ENCODE measurements at places on chromosomes 6 and 20.

DNA sequence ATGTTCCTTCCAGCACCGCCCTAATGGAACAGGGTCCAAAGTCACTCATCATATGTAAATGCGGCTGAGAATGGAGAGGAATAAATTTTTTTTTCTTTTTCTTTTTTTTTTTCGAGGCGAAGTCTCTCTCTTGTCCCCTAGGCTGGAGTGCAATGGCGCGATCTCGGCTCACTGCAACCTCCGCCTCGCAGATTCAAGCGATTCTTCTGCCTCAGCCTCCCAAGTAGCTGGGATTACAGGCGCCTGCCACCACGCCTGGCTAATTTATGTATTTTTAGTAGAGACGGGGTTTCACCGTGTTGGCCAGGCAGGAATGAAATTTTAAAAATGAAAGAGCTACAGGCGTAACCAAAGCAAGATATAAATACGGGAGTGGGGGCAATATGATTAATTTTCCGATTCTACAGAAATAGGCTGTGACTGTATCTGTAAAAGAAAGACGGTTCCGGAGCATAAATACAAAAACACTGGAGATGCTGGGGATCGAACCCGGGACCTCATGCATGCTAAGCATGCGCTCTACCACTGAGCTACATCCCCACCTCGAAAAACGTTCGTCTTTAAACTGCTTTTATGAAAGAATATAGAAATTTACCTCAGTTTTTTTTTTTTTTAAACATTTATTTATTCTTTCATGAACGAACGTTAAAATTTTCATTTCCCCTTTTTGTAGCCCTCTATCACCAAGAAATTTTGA lies 132.2 kb downstream of the GPX5 start:
- DNase-seq, result no peak

DNA sequence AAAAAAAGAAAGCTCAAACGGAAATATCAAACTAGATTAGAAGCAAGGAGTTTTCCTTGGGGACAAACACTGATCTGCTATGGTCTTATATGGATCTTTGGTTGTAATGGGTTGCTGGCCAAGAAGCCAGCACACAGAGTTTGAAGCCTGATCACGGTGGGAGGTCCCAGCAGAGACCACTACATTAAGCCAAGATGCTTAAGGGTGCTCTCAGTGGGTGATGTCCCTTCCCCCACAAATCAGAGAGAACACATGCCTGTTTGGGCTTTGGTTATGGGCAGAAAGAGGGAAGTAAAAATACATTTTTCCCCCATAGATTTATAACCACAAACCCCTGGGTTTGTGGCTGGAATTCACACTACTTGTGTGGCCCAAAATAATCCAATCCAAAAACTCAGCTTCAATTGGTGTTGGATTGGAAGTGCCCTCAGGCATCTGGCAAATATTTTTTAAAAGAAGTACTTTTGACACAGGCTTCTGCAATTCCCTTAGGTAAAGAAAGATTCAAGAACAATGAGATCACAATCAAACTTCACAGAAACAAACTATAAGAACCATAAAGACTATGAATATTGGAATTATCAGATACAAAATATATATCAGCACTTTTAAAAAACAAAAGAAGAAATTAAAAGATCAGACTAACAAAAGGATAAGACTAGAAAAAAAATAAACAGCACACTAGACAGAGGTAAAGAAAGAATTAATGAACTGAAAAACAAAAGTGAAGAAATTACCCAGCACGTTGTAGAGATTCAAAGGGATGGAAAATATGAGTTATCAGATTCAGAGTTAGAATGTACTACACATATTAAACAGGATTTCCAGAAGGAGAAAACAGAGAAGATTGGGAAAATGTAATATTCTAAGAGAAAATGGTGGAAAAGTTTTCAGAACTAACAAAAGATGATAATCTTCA lies 44.7 kb downstream of the ESF1 start:
- no peak for DNase-seq

- no peak for DNase-seq
These were observed 131.0 kb upstream of the IFNGR1 start for GRCh38 chr6:137349856-137350830.

DNA sequence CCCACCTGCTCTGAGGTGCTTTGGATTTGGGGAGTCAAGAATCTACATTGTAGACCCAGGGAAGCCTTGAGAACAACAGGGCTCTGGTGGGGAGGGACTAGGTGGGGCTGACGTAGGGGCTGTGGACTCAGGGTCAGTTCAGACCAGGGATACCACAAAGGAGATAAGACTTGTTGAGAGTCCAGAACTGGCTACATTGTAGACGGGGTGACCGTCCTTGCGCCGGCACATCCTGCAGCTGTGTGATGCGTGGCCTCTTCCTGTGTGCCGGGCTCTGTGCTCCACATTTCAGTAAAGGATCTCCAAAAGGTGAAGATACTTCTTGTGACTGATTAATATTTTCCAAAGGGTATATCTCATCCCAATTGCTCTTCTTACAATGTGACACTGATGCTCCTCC lies 9.8 kb upstream of the TLDC2 start:
- DNase-seq, result no peak

GRCh38 chr6:134176264-134176975 lies 124.0 kb upstream of the SLC2A12 start:
- DNase-seq, result no peak

DNA sequence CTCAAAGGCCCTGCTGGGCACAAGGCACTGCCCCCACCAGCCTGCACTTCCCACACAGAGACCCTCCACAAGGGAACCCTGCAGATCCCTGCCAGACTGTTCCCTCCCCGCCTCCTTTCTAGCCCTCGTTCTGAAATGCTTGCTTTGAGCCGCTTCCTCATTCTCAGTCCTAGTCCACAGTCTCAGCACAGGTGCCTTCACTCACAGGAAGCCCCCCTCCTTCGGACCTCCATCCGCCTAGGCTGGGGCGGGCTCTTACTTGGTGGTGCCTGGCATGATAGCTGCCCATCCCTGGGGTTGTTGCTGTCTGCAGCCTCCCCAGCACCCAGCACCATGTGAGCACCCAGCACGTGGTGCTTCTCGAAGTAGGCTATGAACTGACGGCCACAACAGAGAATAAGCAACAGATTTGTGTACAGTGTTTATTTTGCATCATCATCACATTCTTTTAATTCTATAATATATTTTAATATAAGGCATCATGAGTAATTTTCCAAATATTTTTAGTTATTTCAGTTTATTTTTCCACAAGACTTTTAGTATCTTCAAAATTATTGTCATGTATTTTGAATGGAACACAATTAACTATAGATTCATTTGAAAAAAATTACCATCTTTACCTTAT lies 12.3 kb downstream of the CST5 start:
- DNase-seq, result no peak

DNA sequence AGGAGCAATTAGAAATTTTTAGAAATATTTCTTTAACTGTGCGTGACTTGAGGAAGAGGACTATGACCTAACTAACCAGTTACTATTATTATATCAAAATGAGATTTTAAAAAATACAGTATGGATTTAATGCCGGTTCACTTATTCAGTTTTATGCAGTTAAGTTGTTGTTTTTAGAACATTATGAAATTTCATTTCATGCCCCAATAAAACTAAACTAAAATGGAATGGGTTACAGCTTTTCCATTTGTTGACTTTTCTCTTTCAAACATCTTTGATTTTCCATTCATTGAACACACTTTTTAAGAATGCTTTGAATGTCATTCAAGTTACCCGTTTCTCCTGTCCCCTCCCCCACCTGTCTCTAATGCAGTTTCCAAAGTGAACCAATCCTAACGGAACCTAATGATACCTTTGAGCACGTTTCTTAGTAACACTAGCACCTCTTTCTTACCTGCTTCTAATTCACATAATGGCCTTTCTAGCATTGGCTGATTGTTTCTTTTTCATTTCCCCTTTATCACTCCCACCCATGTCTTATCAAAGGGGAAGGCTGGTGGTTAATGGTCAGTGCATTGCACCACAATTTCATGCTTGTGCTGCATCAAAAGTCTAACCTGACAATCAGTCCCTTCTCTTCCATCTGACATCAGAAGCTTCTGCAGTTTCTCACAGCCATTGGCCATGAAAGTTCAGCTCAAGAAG lies 262.2 kb upstream of the TAB2 start:
- DNase-seq, result no peak

DNA sequence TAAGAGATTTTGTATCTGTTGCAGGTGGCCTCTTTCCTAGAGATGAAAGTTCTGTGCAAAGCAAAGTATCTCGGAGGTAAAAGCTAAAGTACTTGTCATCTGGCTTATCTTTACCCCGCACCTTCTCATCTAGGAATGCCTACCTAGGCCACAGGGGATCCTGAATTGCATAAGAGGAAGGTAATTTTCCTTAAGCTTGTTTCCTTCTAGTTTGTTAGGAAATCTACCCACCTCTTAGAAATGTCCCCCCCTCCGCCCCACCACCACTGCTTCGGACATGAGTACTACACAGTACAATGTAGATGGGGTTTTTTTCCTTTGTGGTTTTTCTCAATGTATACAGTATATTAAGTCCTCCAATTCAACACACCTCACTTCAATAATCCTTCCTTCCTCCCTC lies 21.5 kb downstream of the FOXC1 start:
- DNase-seq, result no peak

GRCh38 chr6:91485047-91485446 lies 898.2 kb upstream of the MAP3K7 start:
- DNase-seq, result no peak

DNA sequence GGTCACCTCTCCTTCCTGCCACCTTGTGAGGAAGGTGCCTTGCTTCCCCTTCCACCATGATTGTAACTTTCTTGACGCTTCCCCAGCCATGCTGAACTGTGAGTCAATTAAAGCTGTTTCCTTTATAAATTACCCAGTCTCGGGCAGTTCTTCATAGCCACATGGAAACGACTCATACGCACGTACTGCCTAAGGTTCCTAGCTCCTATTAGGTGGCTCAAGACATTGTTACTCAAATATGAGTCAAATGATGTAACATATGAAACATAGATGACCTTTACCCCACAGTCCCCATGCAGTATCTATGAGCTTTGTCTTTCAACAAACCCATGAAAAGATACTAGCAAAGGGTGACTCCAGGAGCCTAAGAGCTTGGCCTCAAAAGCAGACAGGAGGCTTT lies 98.3 kb downstream of the SIM1 start:
- no peak for DNase-seq

- no peak for DNase-seq
These were observed 41.8 kb upstream of the GABRR1 start for GRCh38 chr6:89258912-89259311.

- DNase-seq, result no peak
These were observed 72.7 kb downstream of the KHDC1L start for GRCh38 chr6:73152556-73152955.

- peak; percentile 87 for DNase-seq
These were observed 32.5 kb downstream of the PNPLA1 start for GRCh38 chr6:36302227-36302976.

- DNase-seq, result no peak
These were observed 41.1 kb upstream of the SPACA1 start for GRCh38 chr6:88006557-88006956.

- no peak for DNase-seq
These were observed 61.7 kb upstream of the ARHGAP18 start for GRCh38 chr6:129771678-129772077.

DNA sequence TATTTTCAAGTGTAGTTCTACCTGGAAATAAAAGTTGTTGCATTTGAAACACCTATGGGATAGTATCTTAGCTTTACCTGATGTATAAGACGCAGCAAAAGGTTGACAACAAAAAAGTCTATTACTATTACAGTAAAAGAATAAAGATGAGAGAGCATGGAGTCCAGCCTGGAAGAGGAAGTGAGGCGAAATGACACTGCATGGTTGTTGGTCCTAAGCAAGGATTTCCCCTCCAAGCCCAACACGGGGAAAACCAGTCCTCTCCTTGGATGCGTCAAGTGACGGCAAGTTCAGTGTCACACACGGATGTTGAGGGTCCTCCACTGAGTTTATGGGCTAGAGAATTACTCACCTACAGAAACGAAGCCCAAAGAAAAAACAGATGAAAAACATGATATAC lies 51.7 kb downstream of the COL11A2 start:
- no peak for DNase-seq

DNA sequence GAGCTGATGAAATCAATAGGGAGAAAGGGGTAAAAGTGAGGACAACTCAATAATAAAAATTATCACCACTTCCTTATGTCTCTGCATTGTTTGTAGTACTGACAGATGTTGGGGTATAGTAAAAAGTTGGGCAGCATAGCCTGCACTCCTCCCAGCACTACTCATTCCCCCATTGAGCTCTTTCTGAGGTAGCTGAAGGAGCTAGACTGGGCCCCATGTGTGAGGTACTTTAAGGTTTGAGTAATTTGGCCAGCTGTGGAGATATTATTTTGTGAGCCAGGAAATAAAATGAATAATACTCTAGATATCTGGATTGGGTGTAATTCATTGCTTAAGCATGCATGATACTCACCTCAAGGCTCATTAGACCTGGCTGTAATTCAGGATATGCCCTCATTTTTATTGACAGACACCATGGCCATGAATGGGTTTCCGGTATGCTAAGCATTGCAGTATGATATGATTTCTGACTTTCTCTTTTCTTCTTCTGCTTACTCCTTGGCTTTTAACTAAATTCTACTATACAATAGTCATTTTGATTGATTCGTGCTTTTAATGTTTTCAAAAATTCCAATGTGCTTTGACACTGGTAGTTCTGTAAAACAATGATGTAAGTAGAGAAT lies 283.9 kb upstream of the RIMS1 start:
- no peak for DNase-seq

All from stimulated activated CD8-positive, alpha-beta memory T cell treated with anti-CD3 and anti-CD28 coated beads, Interleukin-2, amount 100 ng/mL, for 1 hour (primary cell).